AG09319 (cell line): ENCODE measurements at places on chromosomes 4 and X.

DNA sequence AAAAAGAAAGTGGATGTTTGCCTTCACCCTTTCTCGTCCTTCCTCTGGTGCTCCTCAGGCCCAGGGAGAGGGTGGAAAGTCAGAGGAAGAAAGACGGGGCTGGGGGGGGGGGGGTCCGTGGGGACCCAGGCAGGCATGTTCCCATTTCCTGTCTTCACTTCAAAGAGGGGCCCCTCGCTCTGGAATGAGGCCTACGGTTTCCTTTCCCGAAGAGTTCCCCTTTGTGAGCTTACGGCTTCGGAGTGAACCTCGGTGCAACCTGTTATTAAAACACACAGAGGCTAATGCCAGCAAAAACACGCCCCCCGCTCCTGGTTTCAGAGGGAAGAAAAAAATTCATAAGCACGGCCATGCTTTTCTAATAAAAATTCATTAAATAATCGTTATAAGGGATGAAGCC, 40.1 kb downstream of the SHOX start:
- DNase-seq = no peak

DNA sequence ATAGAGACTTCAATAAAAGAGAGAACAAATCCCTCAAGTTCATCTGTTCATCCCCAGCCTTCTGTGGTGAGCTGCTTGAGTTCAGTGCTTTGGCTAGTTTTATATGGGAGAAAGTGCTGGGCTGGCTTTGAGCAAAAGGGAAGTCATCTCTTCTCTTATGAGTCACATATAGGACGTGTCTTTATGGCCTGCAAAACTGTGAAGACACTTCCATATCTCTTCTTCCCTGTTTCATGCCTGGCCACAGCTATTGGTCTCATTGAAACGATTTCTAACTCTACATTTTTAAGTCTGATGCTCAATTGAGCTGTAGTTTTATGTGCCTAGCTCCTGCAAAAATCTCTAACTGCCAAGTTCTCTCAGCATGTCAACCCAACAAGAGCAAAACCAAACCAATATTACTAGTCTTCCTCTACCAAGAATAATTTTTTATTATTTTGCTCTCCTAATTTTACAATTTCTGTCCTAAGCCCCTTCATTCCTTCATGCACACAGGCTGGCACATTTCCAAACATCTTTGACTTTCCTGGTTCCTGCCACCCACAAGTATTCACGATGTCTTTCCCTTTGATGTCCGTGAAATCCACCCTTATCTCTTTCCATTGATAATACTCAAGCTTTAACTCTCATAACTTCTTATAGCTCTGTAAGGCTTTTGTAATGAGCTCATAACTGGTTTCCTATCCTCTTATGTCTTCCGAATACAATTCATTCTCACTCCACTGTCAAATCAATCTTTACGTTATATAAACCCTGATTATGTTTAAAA, 165.3 kb downstream of the BTC start:
- no peak for DNase-seq

DNA sequence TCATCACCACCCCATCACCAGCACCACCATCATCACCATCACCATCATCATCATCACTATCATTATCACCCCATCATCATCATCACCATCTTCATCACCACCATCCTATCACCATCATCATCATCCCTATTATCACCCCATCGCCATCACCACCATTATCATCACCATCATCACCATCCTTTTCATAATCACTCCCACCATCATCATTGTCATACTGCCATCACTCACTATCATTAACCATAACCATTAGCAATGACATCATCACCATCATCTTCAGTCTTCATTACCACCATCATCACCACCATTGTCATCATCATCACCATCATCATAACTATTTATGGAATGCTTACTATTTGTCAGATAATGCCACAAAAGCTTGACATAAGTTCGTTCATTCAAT, 35.7 kb downstream of the CRMP1 start:
- DNase-seq = no peak

- no peak for DNase-seq
Observed at GRCh38 chr4:96183611-96184010, 343.7 kb downstream of the PDHA2 start.

- DNase-seq = peak; percentile 39
Observed at GRCh38 chr4:186029571-186030398, 39.2 kb upstream of the TLR3 start.

DNA sequence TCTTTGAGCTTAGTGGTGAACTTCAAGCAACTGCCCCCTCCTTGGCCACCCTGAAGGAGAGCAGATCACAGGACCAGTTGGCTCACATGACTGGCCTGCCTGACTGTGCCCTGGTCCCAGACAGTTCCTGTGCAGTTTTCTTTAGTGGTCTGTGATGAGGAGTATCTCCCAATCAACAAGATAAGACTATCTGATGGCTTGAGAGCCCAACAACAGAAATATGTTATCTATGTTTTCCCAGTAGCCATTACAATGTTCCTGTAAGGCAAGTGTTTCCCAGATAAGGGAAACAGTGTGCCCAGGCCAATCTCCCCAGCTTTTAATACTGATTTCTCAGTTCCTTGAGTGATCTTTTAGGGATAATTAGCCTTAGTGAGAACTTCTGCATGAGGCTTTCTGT, 14.2 kb upstream of the TIMM8A start:
- no peak for DNase-seq

GRCh38 chr4:162075726-162076125, 88.1 kb downstream of the FSTL5 start:
- no peak for DNase-seq

- DNase-seq = no peak
Observed at GRCh38 chr4:74934888-74935287, 2.0 kb downstream of the PARM1 start.

DNA sequence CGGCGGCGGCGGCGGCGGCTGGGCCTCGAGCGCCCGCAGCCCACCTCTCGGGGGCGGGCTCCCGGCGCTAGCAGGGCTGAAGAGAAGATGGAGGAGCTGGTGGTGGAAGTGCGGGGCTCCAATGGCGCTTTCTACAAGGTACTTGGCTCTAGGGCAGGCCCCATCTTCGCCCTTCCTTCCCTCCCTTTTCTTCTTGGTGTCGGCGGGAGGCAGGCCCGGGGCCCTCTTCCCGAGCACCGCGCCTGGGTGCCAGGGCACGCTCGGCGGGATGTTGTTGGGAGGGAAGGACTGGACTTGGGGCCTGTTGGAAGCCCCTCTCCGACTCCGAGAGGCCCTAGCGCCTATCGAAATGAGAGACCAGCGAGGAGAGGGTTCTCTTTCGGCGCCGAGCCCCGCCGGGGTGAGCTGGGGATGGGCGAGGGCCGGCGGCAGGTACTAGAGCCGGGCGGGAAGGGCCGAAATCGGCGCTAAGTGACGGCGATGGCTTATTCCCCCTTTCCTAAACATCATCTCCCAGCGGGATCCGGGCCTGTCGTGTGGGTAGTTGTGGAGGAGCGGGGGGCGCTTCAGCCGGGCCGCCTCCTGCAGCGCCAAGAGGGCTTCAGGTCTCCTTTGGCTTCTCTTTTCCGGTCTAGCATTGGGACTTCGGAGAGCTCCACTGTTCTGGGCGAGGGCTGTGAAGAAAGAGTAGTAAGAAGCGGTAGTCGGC, 528 bp downstream of the FMR1 start:
- DNase-seq = no peak

- DNase-seq = no peak
Observed at GRCh38 chr4:170736710-170737109, 647.0 kb upstream of the AADAT start.

- DNase-seq = no peak
Observed at GRCh38 chr4:173192375-173193162, 24.0 kb downstream of the GALNT7 start.

GRCh38 chr4:83504996-83505395, 20.1 kb upstream of the ABRAXAS1 start:
- DNase-seq = no peak

GRCh38 chr4:190018201-190018920, 8.7 kb downstream of the FRG2 start:
- no peak for DNase-seq

DNA sequence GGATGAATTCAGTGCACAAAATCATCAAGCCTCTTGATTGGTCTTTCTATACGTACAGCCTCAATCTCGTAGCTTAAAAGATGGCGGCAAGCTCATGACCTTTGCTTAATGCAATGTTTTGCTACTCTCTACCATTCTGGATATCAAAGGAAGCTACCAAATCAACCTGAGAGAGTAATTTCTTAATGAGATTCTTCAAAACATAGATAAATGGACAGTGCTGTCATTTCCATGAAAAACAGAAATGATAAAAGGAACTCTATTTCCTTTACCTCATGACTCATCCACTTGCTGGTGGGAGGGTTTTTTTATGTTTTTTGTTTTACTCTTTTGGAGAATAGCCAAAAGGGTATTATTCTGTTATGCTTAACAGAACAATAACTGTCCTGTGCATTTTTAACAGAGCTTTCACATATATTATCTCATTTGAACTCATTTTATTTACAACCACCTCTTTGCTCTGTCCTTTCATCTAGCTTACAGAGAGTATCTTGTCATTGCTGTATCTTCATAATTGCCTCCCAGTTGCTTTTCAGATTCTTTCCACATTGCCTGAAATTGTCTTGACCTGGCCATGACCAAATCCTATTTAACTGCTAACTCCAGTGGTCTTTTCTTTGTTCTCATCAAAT, 138.6 kb upstream of the GPR101 start:
- no peak for DNase-seq

- no peak for DNase-seq
Observed at GRCh38 chr4:2399631-2400190, 18.7 kb downstream of the ZFYVE28 start.

- DNase-seq = no peak
Observed at GRCh38 chr4:48898733-48899431, 7.7 kb downstream of the OCIAD2 start.

- no peak for DNase-seq
Observed at GRCh38 chr4:81494031-81494431, 22.3 kb upstream of the RASGEF1B start.

DNA sequence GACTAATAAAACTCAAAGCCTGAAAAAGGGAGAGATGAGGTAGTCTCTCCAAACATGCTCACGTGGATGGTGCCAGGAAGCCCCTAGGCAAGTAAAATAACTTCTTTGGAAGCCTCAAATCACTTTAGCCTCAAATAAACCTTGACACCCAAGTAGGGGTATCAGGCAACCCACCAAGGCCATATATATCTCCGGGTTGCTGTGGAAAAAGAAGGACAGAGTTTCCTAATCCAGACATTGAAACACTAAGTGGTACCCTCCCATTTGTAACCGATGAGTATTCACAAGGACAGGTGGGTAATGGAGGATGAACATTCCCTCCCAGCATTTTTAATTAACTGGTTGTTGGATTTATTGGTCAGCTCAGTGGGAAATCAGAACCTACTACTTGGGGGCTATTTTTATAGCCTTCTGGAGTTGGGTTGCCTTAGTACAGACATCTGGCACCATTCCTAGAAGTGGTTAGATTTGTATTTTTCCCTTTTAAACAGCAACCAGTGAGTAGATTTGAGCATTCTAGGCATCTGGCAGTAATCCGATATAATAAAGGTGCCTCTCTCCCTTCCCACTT, 87.7 kb downstream of the GPC3 start:
- DNase-seq = no peak

DNA sequence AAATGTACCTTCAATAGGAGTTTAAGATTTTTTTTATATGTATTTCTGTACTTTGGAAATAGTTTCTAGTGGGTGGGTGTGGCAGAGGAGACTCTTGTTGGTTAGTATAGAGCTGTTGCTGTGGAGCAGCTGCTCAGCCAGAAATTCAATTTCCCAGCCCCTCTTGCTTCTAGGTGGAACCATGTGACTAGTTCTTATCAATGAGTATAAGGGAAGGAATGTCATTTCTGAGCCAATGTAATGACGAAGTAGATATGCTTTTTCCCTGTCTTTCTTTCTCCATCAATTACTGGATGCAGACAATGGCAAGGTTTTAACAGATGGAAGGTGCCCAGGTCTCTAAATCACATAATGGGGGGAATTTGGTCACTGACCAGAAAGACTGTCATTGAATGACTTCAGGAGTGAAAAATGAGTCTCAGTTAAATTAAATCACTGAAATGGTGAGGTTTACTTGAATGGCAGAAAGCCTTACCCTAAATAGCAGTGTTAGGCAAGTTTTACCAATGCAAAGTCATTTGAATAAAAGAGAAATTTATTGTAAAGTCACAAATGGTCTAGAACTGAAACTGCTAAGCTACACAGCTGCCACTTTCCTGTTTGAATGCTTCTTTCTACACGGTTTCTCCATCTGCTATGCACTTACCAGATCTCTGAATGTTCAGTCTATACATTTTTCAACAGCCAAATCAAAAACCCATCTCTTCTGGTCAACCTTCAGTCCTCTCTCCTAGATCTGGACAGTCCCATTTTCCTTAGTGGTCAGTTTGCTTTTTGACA, 795.4 kb upstream of the MAGEB2 start:
- no peak for DNase-seq

DNA sequence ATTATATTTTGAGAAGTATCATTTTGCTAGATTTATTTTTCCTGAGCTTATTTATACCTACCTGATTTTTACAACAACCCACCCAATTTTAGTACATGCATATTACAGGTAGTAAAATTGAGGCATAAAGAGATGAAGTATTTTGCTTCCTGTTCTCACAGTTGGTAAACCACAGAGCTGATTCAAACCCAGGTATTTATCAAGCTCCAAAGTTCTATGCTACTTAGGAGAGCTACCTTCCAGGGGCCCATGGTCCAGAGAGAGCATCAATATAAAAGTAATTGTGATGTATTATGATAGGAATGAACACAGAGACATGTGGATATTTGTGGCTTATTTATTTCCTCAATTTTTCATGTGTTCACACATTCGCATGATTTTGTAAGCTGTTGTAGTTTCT, 20.2 kb upstream of the GBA3 start:
- no peak for DNase-seq

DNA sequence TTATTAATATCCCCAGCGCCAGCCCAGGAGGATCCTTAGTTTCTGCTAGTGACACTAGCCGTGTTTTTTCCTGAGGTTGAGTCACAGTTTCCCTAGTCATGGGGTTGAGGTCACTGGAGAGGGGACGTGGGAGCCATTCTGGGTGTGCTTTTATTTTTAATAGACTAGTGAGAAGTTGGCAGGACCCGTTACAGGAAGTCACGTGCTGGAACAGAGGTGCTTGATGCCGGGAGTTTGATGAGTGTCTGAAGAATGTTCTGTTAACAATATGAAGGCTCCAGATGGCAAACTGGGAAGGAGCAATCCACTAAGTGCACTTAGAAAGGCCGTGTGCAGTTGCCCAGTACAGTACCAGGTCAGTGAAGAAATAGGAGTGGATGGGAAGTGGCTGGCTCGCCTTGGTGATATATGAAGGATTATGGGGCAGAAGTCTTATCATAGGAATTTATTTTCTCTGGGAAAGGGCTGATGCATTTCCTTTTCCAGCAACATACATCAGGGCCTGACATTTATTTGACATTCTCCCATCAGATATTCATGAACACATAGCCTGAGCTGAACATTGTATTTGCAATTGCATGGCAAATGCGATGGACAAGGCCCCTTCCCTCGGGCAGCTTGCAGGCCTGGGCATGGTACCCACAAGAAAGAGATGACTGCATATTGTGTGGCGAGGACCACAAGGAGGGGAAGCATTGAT, 291.8 kb downstream of the FBXW7 start:
- no peak for DNase-seq
